ENCODE measurements at places on chromosomes 2 and 18.

DNA sequence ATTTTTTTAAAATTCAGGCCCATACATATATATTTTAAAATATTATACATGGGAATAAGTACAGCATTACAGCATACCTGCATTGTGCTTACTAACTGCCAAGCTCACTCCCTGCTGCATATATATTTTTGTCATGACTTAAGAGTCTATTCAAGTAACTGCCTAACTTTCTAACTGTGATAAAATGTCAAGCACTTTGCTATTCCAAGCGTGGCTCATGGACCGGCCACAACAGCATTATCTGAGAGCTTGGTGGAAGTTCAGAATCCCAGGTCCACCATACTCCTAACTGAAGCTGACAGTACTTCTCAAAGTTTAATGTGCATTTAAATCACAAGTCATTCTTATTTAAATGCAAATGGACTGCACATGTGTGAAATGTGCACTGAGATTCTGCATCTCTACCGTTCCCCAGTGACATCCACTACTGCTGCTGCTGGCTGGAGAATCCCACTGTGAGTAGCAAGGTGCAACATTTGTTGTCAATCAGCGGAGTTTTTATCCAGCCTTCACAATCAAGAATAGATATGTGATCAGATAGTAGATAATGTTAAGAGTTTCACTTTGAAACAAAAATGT lies 79.1 kb downstream of the DYM start:
- DNase-seq: no peak

- no peak for DNase-seq
These were observed 39.3 kb upstream of the SLC35G4 start for GRCh38 chr18:11570073-11570588.

- no peak for DNase-seq
These were observed 181.3 kb upstream of the ZEB2 start for GRCh38 chr2:144701259-144701658.

DNA sequence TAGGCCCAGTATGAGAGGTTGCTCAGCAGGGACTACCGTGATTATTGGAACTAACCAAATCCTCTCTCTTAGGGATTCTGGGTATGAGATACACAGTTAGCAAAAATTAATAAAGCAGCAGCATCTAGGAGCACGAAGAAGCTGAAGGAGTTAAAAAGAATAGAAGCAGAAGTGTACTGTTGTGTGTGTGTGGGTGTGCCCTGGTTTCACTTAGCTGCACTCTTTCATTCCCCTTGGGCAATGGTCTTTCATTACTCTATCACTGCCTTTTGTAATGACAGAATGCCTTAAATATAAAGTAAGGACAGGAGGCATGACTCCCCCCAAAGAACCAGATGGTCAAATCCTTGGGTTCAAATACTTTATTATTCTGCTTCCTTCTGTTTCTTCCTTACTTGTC lies 115.9 kb upstream of the CD302 start:
- no peak for DNase-seq

DNA sequence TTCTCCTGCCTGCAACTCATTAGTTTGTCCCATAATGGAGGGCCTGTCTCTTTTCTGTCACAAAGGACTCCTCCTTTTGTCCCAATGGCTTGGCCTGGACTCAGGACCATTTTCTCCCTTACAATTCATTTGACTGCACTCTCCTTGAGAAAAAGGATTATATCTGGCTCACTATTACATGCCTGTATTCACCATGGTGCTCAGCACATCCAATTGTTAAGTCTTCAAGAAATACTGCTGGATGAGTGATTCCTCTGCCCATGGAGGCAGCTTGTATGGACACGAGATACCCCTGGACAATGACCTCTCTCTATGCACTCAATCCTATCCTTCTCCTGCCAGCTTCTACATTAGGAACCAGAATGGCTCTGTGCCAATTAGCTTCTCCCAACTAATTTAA lies 47.0 kb downstream of the CHST9 start:
- DNase-seq: no peak

- DNase-seq: no peak
These were observed 11.0 kb downstream of the CAPG start for GRCh38 chr2:85399183-85399455.

GRCh38 chr2:217552081-217552480 lies 450.7 kb downstream of the TNS1 start:
- DNase-seq: no peak

DNA sequence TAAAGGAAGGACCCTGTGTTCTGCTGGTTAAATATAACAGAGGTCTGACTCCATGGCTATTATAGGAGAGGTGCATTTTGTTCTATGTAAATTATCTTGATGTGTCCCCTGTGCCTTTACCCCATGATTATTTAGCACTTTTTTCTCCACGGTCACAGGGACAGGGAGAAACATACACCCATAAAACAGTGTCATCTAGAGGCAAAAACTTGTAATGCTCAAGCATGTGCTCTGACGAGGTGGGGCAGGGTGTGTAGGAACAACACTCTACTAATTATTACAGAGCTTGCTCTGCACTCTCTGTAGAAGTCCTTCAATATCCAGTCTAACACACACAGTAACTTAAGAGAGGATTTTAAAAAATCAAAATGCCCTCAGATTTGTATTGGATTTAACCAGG lies 187.9 kb downstream of the NEDD4L start:
- no peak for DNase-seq
